SW 1271 (cell line): ENCODE measurements at places on chromosomes 5 and 9.

- DNase-seq = no peak
Measured at GRCh38 chr5:65924366-65925043, 1.9 kb upstream of the ERBIN start.

DNA sequence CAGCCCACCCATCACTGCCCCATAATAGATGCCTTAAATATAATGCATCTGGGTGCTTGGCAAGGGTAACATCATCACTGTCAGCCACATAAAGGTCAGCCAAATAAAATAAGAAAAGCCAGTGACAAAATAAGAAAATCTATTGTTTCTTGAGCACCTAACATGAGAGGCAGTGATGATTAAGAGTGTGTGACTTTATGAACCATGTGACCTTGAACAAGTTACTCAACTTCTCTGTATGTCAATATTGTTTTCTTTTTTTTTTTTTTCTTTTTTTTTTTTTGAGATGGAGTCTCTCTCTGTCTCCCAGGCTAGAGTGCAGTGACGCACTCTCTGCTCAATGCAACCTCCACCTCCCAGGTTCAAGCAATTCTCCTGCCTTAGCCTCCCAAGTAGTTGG lies 98.7 kb downstream of the CDK5RAP2 start:
- no peak for DNase-seq

GRCh38 chr5:6096101-6096500 lies 282.2 kb downstream of the MED10 start:
- no peak for DNase-seq

DNA sequence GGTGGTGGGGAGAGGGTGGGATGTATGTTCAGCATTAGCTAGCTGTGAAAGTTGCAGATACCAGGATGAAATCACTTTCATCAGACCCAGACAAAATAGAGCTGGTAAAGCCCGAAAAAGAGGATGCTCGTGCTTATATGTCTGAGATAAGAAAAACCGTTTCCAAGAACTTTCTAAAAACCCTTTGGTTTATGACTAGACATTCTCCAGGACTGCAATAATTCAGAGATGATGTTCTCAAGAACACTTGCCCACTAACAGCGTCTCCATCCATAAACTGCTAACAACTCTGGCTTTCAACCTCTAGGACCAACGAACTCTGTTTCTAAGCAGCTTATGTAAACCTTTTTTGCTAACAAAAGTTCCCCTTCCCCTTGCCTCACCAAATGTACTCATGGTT lies 8.4 kb upstream of the AMACR start:
- no peak for DNase-seq

GRCh38 chr9:87527211-87527916 lies 29.7 kb downstream of the DAPK1 start:
- DNase-seq = no peak

DNA sequence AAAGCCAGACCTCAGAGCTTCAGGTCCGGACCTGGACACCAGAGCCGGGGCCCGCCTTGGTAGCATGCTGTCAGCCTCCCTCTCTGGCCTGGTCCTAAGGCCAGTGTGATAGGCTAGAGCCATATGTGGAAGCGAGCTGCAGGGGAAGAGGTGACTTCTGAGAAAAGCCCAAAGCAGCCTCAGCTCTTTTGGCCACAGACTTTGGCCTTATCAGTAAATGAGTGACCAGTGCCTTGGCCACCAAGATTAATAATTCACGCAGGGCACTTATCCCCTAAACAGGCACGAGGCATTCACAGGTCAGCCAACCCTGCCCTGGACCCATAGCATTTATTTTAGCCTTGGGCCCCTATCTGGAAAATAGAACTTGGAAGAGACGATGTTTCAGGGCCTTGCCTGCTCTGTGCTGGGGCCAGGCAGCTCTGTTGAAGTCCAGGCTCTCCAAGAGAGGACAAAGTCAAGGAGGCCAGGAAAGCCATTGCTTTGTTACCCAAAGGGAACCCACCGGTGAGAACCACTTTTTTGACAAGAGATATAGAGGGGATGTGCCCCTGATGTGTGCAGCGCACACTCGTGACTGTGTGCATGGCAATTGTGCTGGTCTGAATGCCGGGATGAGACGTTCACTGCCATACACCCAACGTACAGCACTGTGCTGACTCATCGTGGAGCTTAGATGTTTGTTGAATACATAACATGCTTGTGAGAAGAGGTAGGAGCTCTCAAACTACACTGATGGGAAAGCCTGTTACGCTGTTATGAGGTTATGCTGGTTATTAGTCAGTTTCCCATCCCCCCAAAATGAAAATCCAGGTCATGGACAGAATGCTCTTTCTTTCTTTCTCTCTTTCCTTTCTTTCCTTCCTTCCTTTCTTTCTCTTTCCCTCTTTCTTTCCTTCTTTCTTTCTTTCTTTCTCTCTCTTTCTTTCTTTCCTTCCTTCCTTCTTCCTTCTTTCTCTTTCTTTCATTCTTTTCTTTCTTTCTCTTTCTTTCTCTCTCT lies 5.0 kb upstream of the SLC34A1 start:
- peak; percentile 23 for DNase-seq

DNA sequence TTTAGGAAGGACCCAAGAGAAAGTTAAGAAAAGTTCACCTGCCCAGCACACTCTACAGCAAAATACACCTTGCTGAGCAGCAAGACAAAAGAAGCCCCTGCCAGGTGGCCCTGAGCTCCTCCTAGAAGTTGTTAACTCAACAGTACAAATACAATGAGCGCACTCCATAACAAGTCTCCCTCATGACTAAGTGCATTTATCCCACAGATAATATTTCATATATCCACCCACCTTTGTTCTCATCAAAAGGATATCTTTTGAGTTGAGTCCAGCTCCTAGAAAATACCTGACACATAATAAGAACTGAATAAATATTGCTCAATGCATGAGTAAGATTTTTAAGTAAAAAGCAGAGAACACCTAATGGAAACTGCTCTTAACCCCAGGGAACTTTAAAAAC lies 73.3 kb downstream of the ABCA1 start:
- no peak for DNase-seq

DNA sequence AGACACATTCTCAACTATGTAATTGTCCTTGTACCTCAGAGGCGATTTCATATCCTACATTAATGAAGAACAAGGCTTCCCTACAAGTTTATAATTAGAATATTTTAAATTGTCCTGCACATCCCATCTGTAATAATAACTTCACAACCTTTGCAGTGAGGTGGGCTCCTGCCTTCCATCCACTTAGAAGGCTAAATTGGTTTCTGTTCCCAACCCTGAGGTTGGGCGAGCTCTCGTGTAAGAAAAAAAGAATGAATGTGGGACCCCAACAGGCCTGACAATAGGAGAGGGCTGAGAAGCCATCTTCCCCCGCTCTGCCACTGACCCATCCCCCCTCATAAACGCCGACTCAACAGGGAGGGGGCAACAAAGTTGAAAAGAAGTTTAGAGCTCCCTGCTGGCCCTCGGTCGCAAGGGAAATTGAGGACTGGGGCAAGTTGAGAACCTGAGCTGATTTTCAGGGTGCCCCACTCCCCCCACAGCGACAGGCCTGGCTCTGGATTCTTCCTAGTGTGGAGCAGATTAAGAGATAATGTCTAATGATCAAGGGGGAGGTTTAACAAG lies 9.4 kb downstream of the BARHL1 start:
- no peak for DNase-seq

- no peak for DNase-seq
Measured at GRCh38 chr5:89638871-89639270, 755.9 kb upstream of the MEF2C start.

DNA sequence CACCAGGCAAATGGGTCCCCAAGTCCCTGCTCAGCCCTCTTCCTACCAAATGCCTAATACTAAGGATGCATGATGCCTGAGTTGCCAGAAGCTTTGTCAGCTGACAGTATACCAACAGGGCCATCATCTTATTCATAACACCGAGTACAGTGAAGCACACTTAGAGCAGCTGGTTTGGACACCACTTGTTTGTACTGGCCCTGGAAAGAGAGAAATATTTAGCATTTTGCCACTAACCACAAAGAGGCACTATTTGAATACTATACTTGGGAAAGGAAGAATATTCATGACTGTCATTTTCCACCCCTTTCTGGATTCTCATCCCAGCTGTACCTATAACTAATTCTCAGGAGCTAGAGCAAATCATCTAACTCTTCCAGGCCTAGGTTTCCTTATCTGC lies 364.4 kb upstream of the KIF2A start:
- no peak for DNase-seq
